ENCODE measurements at places on chromosomes 6 and 20. TPM values are rescaled to one million over a fixed set of nuclear protein-coding genes. Genes with fewer than 3 reads are reported as not detected.

MLIP gene
- not detected for total RNA-seq

KHDC1L gene
- total RNA-seq: 0.67 TPM

TRIM10 gene
- not detected for total RNA-seq

TP53INP2 gene
- 60.9 TPM for total RNA-seq

MAFB gene
- not detected for total RNA-seq

NCOA3 gene
- total RNA-seq: 86.6 TPM

MCCD1 gene
- not detected for total RNA-seq

TENT5A gene
- 4.8 TPM for total RNA-seq

PDSS2 gene
- 13.7 TPM for total RNA-seq

EEF1A2 gene
- total RNA-seq: 2.1 TPM

ECT2L gene
- not detected for total RNA-seq

LAMA2 gene
- 0.47 TPM for total RNA-seq

DNA sequence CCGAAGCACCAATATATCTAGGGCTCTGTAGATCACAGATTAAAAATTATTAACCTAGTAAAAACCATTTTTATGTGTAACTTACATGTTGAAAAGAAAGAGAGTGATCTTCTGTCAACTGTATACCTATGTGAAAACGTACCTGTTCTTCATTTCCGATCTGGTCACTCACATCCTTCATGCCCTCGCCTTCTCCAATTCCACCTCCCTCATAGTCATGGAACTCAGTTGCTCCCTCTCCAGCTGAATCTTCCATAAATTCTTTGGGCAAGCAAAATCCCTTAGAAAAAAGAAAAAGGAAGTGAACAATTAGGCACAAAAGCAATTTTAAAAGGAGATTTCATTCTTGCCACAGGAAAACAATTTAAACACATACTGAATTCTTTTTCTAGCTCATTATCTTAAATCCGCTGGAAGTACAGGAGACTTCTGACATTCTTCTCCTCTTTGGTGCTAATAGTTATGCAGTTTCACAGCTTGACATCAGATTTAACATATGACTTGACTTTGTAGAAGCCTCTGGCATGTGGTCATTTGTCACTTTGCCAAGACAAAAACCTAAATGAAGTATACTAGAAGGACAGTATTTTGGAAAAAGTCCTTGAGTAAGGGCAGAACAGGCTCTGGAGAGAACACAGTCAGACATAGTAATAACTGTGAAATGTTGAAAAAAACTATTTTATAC lies 29.5 kb upstream of the LYRM2 start:
- no peak overlapping the region for H3K27ac ChIP-seq
- H3K4me3 ChIP-seq: no peak overlapping the region
- no peaks in the 10 kb centered on the region for H3K27me3 ChIP-seq
- no peaks in the 10 kb centered on the region for H3K4me1 ChIP-seq

- H3K27ac ChIP-seq: no peak overlapping the region
- H3K4me1 ChIP-seq: no peaks in the 10 kb centered on the region
- no peaks in the 10 kb centered on the region for H3K27me3 ChIP-seq
- DNase-seq: no peak
Measured at GRCh38 chr6:54846857-54847674, 495 bp downstream of the FAM83B start.

- no peaks in the 10 kb centered on the region for H3K27me3 ChIP-seq
- DNase-seq: no peak
- peaks cover 69% of the 10 kb centered on the region for H3K4me1 ChIP-seq
- H3K27ac ChIP-seq: peak overlapping the region; percentile 64
- H3K36me3 ChIP-seq: peaks cover 4% of the 10 kb centered on the region
- peak overlapping the region; percentile 8 for H3K4me3 ChIP-seq
Measured at GRCh38 chr6:42788671-42789070, 6.8 kb downstream of the BICRAL start.

DNA sequence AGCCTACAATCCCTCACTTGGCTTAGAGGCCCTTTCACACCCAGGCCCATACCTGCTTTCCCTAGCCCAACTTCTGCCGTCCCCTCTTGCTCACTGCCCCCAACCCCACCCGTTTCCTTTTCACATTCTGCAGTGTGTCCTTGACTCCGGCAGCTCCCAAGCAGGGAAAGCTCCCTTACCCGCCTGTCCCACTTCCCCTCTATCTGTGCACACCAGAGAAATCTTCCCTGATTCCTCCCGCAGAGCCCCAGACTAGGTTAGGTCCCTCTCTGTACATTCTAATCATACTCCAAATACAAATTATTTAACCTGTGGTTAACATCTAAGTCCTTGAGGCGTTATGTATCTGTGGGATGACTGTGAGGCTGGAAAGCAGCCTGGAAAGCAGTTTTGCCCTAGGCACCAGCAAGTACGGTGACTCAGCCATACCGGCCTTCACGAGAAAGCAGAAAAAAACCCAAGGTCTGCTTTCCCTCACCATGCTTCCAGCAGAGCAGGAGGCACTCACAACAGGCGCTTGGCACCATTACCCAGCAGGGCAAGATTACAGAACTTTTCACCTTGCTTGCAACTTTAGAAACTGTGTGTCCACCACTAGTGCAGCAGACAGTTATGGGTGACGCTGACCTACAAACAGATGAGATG lies 22.3 kb downstream of the ELOVL5 start:
- peaks cover 6% of the 10 kb centered on the region for H3K36me3 ChIP-seq

DNA sequence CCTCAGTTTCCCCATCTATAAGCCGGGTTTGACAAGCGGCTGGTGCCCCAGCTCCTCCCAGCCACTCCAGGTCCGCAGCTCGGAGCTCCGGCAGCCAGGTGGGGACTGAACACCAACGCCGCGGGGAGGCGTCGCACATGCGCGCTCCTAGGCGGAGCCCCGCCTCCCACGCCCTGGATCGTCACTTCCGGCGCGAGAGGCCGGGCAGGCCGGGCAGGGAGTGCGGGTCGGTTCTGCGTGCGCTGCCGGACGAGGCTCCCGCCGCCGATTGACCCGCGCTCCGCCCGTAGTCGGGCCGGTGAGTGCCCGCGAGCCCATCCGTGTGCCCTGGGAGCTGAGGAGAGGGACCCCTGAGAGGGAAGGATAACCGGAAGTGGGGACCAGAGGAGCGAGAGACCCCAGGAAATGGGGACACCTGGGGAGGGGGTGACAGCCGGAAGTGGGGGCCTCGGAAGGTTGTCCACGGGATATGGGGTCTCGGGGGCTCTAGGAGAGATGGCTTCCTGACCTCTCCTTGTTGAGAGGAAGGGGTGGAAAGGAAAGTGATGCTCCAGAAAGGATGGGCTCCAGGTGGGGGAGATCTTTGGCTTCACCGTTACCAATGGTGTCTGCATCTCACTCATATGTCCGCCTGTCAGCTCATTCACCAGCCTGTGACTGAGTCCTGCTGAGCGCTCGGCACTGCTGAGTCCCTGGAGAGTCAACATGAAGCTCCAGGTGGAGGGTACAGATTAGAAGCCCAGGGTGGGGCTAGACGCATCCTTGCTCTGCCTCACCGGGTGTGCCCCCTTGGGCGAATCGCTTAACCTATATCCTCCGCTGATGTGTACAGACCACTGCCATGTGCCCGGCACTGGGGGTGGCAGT lies at the start of gene TTPAL:
Gene TTPAL, plus strand, starts transcription at position 181 of the 867 bp plus-strand sequence. CDS start 4,126 bp downstream, outside the sequence.
- H3K36me3 ChIP-seq: peaks cover 9% of the 10 kb centered on the region
- peak; percentile 88 for DNase-seq
- peaks cover 19% of the 10 kb centered on the region for H3K4me1 ChIP-seq
- H3K4me3 ChIP-seq: peak within 1 kb of the TSS; percentile 92

DNA sequence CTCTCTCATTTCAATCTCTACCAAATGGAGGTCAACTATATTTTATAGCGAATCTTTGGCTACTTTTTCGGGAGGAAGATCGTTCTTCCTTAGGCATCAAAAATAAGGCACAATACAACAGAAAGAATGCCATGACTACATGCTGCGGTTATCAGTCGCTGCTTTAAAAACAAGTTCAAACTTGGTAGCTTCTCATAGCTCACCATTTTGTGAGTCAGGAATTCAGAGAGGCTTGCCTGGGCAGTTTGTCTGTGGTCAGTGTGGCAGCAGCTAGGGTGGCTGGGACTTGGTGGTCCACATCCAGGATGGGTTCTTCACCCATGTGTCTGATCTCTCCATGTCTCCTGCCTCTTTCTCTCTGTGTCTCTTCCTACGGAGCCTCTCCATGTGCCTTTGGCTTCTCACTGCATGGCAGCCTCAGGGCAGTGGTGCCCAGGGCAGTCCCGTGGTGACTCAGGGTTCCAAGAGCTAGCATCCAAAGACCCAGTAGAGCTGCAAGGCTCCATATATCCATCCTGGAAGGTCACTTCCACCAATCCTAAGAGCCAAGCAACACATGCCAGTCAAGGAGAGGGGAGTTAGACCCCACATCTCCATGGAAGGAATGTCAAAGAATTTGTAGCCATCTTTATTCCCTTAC lies 10.4 kb downstream of the SCML4 start:
- H3K36me3 ChIP-seq: peaks cover 6% of the 10 kb centered on the region
- DNase-seq: no peak
- H3K27me3 ChIP-seq: no peaks in the 10 kb centered on the region
- H3K4me3 ChIP-seq: no peak overlapping the region
- H3K27ac ChIP-seq: no peak overlapping the region

GRCh38 chr20:58310291-58310782 lies 822 bp downstream of the RAB22A start:
- peaks cover 20% of the 10 kb centered on the region for H3K36me3 ChIP-seq
- DNase-seq: peak; percentile 44
- H3K4me3 ChIP-seq: peak overlapping the region; percentile 95
- no peaks in the 10 kb centered on the region for H3K27me3 ChIP-seq

- no peak overlapping the region for H3K27ac ChIP-seq
- no peaks in the 10 kb centered on the region for H3K36me3 ChIP-seq
Measured at GRCh38 chr20:37393196-37393862, 47.4 kb downstream of the SRC start.

GRCh38 chr6:74657011-74657410 lies 548.8 kb downstream of the COL12A1 start:
- H3K4me3 ChIP-seq: no peak overlapping the region
- DNase-seq: no peak
- H3K4me1 ChIP-seq: no peaks in the 10 kb centered on the region
- H3K36me3 ChIP-seq: no peaks in the 10 kb centered on the region
- no peaks in the 10 kb centered on the region for H3K27me3 ChIP-seq

- peaks cover 54% of the 10 kb centered on the region for H3K4me1 ChIP-seq
- peak overlapping the region; percentile 89 for H3K27ac ChIP-seq
- peak overlapping the region; percentile 40 for H3K4me3 ChIP-seq
- peaks cover under 1% of the 10 kb centered on the region for H3K36me3 ChIP-seq
- peak; percentile 86 for DNase-seq
- no peaks in the 10 kb centered on the region for H3K27me3 ChIP-seq
Measured at GRCh38 chr20:47357296-47358038, 968 bp upstream of the ZMYND8 start.

DNA sequence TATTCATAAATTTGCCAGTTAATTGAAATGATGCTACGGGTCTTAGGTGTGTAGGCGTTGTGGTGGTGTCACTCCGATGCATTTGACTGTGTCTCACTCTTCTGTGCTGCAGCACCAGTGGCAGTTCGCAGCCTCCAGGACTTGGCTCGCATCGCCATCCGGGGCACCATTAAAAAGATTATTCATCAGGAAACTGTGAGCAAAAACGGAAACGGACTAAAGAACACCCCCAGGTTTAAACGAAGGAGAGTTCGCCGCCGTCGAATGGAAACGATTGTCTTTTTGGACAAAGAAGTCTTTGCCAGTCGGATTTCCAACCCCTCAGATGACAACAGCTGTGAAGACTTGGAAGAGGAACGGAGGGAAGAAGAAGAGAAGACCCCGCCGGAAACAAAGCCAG lies 17.6 kb downstream of the PCMTD2 start:
- no peak overlapping the region for H3K4me3 ChIP-seq
- H3K27ac ChIP-seq: no peak overlapping the region
- H3K27me3 ChIP-seq: no peaks in the 10 kb centered on the region
- H3K4me1 ChIP-seq: no peaks in the 10 kb centered on the region
- no peak for DNase-seq

DNA sequence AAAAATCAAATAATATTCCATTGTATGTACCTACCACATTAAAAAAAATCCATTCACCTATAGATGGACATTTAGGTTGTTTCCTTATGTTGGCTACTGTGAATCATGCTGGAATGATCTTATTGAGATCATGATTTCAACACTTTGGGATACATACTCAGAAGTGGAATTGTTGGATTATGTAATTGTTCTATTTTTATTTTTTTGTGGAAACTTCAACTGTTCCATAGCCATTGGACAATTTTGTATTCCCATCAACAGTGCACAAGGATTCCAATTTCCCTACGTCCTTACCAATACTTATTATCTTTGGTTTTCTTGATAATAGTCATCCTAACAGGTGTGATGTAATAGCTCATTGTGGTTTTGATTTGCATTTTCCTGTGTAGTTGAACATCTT lies 834.0 kb downstream of the MAFB start:
- H3K4me3 ChIP-seq: no peak overlapping the region
- no peaks in the 10 kb centered on the region for H3K27me3 ChIP-seq
- H3K36me3 ChIP-seq: no peaks in the 10 kb centered on the region
- H3K4me1 ChIP-seq: no peaks in the 10 kb centered on the region
- H3K27ac ChIP-seq: no peak overlapping the region

- H3K27me3 ChIP-seq: no peaks in the 10 kb centered on the region
- no peak overlapping the region for H3K27ac ChIP-seq
- no peak overlapping the region for H3K4me3 ChIP-seq
- H3K4me1 ChIP-seq: no peaks in the 10 kb centered on the region
- DNase-seq: no peak
Measured at GRCh38 chr6:123022975-123023374, 26.9 kb downstream of the CLVS2 start.

- H3K4me1 ChIP-seq: peaks cover 3% of the 10 kb centered on the region
- no peak for DNase-seq
Measured at GRCh38 chr6:107330168-107330567, 129.2 kb downstream of the PDSS2 start.

DNA sequence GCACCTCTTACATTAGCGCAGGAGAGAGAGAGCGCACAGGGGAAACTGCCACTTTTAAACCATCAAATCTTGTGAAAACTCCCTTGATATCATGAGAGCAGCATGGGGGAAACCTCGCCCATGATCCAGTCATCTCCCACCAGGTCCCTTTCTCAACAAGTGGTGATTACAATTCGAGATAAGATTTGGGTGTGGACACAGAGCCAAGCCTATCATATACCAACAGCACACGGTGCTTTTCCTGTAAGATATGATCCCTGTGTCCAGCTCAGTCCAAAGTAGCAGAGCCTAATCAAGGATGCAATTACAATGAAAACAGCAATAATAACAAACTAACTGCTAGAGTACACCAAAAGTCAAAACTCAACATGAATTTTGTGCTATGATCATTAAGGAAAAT lies 148.7 kb upstream of the TCF21 start:
- H3K27ac ChIP-seq: no peak overlapping the region
- H3K4me3 ChIP-seq: no peak overlapping the region
- no peaks in the 10 kb centered on the region for H3K27me3 ChIP-seq
- H3K36me3 ChIP-seq: no peaks in the 10 kb centered on the region
